Activated CD4-positive, alpha-beta T cell treated with anti-CD3 and anti-CD28 coated beads for 4 hours (primary cell): ENCODE measurements at places on chromosomes 1 and 21.

- no peak for DNase-seq
These were observed 242.4 kb upstream of the POU3F1 start for GRCh38 chr1:38289034-38289433.

GRCh38 chr1:28175955-28176485 lies 470 bp downstream of the PTAFR start:
- DNase-seq, result no peak

DNA sequence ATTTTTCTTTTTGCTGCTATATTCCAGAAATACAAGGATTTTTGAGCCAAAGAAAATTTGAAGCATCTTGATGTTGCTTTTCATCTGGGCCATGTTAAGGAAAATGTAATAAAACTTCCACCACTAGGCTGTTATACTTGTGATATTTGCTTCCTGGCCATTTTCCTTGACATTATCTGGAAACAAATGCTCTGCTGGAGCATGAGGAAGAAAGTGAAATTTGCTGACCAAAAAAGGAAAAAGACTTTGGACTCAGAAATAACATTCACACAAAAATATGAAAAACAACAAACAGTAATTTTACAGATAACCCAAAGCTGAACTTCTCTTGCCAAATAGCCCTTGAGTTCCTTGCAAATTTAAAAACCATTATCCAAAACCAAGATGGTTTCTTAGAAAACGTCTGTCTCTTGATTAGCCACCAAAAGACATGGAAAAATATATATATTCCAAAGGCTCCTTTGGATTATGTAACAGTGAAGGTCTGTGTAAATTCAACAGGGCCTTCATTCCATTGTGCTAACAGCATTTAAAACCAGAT lies 344.5 kb downstream of the LMX1A start:
- no peak for DNase-seq

DNA sequence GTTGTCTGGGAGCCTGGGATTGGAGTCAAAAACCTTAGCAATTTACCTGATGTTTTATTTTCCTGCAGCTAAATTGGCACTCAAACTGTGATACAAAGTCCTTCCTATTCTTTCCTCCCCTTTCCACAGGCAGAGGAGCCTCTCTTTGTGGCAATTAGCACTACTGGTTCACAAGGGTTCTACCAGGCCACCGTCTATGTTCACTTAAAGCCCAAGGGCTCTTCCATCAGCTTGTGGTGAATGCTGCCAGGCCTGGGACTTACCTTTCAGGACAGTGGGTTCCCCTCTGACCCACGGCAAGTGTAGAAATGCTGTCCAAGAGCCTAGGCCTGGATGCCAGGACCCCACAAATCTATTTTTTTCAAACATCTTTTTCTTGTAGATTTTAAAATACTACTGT lies 251.9 kb upstream of the B3GALT2 start:
- no peak for DNase-seq

GRCh38 chr1:176032040-176032645 lies 174.9 kb downstream of the COP1 start:
- no peak for DNase-seq

DNA sequence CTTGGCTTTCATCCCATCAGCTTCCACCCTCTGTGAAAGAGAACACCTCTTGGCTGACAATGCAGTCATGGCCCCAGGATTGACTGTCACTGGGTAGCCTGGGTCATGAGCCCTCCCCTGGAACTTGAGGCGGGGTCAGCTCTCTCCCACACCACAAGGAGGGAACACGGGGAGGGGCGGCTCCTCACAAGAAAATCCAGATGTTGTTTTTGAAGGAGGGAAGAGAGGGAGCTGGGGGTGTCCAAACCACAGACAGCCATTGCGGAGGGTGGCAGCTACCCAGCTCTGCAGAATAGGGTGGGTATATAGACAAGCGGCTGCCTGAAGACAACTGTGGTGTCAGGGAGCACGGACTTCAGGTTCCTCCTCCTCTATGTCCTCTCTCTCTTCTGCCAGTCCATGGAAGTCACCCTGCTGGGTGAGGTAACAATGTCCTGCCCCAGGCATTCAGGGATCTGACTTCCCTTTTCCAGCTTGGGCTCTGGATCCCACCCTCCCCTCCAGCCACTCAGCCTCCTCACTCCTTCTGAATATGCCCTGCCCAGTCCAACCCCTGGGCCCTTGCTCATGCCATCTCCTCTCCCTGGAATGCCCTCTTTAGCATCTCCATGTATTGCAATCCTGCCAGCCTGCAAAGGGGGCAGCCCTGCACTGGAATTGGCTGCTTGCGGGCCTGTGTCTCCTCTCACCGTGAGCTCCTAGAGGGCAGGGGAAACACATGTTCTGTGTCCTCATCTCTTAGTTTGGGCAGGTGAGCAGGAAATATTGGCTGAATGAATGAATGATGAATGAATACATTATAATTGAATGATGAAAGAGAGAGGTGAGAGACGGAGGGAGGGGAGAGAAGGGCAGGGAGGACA lies 60.9 kb upstream of the RUNX3 start:
- DNase-seq, result no peak

DNA sequence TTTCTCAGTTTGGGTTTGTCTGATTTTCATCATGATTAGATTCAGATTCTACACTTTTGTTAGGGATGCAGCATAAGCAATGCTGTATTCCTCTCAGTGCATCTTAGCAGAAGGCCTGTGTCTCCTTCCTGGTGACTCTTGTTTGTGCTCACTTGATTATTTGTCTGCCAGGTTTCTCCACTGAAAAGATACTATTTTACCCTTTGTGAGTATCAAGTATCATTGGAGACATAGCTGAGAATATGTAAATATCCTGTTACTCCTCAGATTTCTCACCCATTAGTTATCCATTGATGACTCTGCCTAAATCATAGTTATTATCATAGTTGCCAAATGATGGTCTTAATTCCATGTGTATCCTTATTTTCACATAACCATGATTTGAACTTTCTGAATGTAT lies 148.5 kb downstream of the POU2F1 start:
- DNase-seq, result no peak

DNA sequence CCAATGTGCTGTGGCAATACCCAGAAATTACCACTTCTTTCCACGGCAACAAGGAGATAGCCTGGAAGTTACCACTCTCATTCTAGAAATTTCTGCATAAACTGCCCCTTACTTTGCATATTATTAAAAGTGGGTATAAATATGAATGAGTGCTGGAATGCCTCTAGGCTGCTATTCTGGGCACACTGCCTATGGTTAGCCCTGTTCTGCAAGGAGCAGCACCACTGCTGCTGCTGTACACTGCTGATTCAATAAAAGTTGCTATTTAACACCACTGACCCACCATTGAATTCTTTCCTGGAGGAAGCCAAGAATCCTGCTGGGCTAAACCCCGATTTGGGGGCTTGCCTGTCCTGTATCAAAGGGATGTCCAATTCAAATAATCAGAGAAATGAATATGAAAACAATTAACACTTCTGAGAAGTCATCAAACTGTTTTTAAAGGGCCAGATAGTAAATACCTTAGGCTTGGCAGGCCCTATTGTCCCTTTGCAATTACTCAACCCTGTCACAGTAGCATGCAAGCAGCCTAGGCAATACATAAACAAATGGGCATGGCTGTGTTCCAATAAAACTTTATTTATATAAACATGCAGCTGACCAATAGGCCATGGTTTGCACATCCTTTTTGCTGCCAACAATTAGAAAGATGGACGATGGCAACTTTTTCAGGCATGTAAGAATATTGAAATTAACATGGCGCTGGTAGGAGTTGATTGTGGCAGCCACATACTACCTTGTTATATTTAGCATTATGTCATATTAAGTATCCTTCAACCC lies 369.4 kb upstream of the B3GALT2 start:
- DNase-seq, result no peak

DNA sequence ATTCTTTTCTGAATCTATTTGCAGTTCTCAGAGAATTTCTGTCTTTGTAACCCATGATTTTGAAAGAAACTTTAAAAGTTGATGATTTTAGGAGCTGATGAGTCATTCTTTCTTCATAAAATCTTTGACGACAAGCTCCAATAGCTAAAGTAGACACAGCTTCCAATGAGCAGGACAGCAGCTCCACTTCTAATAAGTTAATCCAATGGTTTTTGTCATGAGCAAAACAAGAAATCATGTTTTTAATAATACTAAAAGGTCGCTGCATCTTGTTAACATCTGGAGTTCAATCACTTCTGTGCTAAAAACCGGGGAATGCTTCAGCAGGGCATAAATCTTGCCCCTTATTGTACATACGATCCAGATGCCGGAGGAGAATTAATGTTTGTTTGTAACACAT lies 48.9 kb upstream of the GORAB start:
- DNase-seq, result no peak

GRCh38 chr21:17472592-17473271 lies 40.1 kb upstream of the CXADR start:
- DNase-seq, result no peak
